ENCODE measurements at places on chromosomes 4 and X.

DNA sequence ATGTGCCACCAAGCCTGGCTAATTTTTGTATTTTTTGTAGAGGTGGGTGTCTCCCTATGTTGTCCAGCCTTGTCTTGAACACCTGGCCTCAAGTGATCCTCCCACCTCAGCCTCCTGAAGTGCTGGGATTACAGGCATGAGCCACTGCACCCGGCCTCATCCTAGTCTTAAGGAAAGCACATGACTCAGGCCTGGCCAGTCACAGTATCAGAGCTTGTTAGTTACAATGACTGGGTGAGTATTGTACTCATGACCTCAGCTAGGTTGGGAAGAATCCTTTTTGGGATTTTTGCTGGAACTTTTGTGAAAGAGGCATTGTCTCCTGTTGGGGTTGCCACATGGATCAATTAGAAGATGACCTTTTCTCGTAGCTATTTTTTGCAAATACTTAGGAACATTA, 292.8 kb downstream of the RAPGEF2 start:
- no peak for DNase-seq

DNA sequence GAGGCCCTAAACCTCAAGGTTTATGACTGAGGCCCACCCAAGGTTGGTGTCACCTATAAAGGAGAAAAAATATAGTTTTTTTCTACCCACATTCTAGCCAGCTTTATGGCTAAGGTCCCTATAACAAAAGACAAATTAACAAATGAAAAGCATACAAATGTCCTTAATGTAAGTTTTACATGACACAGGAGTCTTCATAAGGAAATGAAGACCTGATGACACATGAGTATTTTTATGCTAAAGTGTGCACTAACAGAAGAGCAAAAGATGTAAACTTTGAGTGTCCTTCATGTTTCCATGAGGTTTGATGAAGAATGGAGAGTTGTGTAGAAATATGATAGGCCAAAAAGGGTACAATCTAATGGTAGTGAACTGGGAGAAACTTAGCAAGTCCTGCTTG, 114.7 kb upstream of the INTU start:
- no peak for DNase-seq

DNA sequence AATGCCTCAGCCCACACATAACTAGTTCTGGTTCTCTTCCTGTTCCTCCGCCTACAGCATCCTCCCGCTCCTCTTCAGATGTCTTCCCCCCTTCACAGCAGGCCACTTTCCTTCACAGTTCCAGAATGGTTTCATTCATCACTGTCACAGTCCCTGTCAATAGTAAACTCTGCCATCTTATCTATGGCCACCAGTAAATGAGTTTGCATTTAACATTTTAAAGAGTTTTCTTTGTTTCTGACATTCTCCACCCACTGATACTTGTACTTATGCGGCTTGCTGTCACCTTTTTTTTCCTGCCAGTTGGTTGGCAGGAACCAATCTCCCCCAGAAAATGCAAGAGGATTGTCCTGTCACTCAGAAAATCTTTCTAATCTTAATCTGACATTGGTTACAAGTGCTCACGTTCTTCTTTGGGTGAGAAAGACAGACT, 114.1 kb downstream of the GLUD2 start:
- no peak for DNase-seq

GRCh38 chr4:48116582-48116981, 17.5 kb downstream of the TXK start:
- no peak for DNase-seq

DNA sequence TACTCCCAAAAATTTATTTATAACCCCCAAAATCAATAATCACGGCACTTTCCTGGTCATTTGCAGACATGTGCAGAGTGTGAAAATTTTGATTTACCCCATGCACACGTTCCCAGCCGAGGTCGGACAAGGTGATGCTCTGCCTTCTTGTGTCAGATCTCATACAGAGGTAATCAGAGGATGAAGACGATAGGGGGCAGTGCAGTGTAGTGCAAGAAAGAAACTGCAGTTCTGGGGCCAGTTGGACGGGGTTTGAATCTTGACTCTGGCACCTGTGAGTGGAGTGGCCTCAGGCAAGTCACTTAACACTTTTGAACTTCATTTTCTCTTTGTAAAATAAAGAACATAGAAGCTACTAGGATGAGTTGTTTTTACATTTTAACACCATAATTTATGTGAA, 88.4 kb downstream of the FRMPD3 start:
- peak; percentile 63 for DNase-seq

DNA sequence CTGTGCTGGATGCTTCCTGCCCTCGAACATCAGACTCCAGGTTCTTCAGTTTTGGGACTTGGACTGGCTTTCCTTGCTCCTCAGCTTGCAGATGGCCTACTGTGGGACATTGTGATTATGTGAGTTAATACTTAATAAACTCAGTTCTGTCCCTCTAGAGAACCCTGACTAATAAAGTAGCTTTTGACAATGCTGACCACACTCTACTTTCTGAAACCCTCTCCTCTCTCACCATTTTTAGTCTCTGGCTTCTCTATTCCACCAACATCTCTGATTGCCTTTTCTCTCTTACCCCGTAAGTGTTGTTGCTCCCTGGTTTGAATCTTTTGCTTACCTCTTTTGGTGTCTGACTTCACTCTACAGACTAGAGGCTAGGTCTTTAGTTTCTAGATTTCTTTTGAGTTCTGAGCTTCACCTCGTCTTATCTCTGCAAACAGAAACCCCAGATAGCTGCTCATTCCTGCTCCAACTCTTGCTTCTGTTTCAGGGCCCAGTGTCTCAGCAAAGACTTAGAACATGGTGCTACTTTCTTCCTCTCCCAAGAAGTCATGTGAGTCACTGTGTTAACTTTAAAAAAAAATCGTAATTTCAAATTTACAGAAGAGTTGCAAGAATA, 11.4 kb downstream of the TMSB4X start:
- DNase-seq = no peak

GRCh38 chrX:36957425-36958328, 50.5 kb upstream of the FAM47C start:
- DNase-seq = peak; percentile 62

GRCh38 chr4:153465615-153466080, 512 bp upstream of the TMEM131L start:
- peak; percentile 25 for DNase-seq

- no peak for DNase-seq
Observed at GRCh38 chr4:67658302-67658701, 42.7 kb downstream of the UBA6 start.

- no peak for DNase-seq
Observed at GRCh38 chrX:103565752-103566151, 19.6 kb upstream of the TCEAL4 start.

- no peak for DNase-seq
Observed at GRCh38 chrX:38126179-38126578, 94.5 kb downstream of the SRPX start.

- no peak for DNase-seq
Observed at GRCh38 chr4:73099143-73099542, 29.6 kb upstream of the COX18 start.

- DNase-seq = peak; percentile 40
Observed at GRCh38 chr4:6395466-6396228, 76.8 kb downstream of the PPP2R2C start.

DNA sequence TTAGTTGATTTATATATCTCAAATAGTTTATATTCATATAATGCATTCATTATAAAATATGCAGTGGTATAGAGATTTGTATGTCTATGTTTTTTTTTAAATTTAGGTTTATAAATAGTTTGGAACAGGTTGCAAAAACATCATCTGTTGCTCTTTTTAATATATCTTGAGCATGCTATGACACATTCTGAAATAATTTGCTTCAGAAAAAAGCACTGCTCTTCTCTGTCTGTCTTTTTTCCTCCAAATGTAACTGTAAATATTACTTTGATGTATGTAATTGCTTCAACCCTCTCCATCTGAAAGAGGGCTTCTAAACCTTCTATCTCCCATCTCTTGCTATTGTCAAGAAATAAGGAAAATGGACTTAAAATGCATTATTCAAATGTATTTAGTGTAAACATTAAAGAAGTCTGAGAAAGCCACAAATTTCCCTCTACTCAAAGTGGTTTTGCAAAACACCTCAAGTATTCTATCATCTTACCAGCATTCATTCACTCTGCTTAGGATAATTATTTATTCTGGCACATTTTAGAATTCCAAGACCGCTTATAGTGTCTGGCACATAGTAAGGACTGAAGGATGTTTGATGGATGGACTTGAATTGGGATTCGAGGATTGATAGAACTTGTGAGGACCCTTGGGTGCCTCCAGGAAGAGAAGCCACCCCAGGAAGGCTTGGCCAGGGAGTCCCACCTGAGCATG, 87.8 kb downstream of the CLNK start:
- no peak for DNase-seq

- DNase-seq = no peak
Observed at GRCh38 chr4:53748328-53748772, 157.1 kb upstream of the LNX1 start.

DNA sequence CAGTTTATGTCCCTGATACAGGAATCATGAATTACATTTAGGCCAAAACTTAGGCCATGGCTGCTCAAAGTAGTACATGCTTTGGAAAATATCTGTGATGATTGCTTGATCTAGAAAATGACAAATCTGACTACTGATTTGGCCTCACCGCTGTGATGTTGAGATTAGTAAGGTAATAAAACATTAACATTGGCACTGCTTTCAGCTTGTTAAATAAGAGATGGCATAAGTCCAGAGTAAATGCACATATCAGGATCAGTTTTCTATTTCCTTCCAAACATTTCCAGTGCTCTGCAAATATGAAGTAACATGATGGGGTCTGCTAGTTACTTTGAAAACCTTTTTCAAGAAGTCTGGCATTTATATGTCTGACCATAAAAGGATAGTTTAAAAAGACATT, 687.3 kb upstream of the ACTRT1 start:
- DNase-seq = no peak

GRCh38 chr4:134147941-134148340, 53.6 kb downstream of the PABPC4L start:
- no peak for DNase-seq

DNA sequence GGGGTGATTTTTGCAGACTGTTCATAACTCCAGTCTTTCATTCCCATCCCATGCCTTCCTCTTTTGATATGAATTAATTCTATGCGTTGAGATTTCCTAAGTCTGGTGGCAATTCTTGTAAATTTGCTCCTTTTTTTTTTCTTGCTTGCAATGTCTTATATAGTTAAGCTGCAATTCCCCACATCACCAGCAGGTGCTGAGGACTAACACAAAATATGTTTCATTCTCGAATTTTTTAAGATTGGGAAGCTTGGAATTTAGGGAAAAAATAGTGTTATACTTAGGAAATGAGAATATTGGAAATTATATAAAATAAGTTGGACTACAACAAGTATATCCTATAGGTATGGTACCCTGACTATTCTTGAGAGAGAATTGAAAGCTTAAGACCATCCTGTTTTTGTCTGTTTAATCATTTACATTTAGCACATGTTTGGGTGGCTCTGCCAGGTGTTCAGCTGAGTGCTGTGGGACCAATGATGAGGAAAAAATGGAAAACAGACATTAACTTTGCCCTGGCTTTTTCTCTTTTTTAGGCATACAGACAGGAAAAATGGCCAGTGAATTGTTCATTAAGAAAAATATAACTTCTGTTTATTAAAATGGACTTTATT, 30.2 kb downstream of the AFF2 start:
- peak; percentile 8 for DNase-seq

- DNase-seq = no peak
Observed at GRCh38 chr4:138678985-138679746, 336.4 kb upstream of the NOCT start.

GRCh38 chrX:37076983-37077382, 68.8 kb downstream of the FAM47C start:
- no peak for DNase-seq

GRCh38 chr4:127856196-127856812, 24.4 kb upstream of the PLK4 start:
- DNase-seq = no peak

GRCh38 chrX:100979881-100980607, 10.5 kb downstream of the ARL13A start:
- DNase-seq = peak; percentile 7

GRCh38 chr4:122784261-122784660, 42.4 kb upstream of the FGF2 start:
- DNase-seq = no peak

DNA sequence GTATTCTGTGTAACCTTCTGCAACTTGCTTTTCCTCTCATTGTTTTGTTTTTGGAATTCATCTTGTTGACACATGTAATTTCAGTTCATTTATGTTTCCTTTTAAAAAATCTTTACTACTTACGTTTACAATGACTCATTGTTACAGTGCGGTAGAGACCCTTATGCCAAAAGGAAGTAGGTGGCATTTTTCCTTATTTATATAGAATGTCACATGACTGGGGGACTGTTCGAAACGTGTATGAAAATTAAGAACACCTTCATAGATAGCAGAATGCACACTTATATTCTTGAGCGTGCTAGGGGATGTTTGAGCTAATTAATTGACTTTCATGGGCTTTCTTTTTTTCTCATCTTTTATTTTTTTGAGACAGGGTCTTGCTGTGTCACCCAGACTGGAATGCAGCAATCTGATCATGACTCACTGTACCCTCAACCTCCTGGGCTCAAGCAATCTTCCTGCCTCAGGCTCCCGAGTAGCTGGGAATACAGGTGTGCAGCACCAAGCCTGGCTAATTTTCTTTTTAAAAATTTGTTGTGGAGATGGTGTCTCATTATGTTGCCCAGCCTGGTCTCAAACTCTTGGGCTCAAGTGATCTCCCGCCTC, 7.3 kb downstream of the REPS2 start:
- peak; percentile 45 for DNase-seq

DNA sequence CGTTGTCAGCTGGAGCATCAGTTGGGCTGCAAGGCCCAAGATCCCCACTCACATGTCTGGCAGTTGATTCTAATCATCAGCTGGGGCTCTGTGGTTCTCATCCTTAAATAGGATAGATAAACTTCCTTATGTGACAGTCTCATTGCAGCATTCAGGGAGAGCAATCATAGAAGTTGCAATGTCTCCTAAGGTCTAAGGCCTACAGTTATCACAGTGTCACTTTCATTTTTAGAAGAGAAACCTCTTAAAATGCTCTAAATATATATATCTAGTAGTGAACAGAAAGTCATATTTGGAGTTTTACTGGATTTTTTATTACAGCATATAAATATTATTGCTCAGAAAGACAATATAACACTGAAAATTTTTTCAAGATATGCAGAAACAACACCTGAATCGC, 226.0 kb upstream of the PPP1R2C start:
- DNase-seq = no peak

DNA sequence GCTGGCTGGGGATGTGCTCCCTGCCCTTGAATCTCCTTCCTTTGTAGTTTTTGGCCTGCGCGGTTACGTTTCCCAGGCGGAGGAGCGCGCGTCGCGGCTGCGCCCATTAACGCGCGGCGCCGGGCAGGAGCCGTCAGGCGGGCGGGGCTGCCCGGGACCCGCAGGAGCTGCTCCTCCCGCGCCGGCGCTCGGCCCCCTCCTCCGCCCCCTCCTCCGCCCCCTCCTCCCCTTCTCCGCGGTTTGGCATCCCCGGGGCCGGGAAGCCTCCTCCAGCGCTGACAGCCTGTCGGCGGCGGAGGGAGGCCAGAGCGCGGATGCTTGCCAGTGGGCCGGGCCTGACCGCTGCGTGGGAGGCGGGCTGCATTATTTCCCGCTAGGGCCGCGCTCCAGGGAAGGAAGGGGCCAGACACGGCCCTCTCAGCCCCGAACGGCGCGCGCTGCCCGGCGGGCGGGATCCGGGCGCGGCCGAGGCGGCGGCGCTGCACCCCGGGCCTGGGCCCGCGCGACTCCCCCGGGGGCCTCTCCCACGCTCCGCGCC, at the start of gene DCLK2:
Gene DCLK2, plus strand, starts transcription at position 405 of the 538 bp plus-strand sequence. CDS start 583 bp downstream, outside the sequence.
- peak; percentile 31 for DNase-seq
